ENCODE measurements at places on chromosomes 7 and 10. TPM values are rescaled to one million over a fixed set of nuclear protein-coding genes. Genes with fewer than 3 reads are reported as not detected.

- no peak for DNase-seq
Observed at GRCh38 chr7:26100406-26101339, 51.3 kb upstream of the NFE2L3 start.

- DNase-seq = no peak
Observed at GRCh38 chr7:131623154-131623553, 66.7 kb upstream of the PODXL start.

DNA sequence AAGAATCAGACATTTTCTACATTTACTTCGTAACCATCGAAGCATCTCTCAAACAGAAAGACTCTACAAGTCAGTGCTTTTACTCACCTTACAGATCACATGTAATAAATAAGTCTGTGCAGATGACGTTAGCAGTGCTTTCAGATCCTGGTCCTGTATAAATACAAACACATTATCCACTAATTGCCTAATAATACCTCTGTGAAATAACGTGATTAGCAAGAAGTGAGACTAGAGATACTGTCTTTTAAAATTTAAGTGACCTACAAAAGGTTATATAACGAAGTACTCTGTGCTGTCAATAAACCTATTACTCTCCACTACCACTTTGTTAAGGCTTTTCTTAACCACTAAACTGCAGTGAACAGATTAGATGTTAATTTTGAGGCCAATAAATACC is 246.9 kb downstream of the NSUN6 start:
- DNase-seq = no peak

GRCh38 chr10:123943307-123943706 is 51.7 kb upstream of the CPXM2 start:
- no peak for DNase-seq

DNA sequence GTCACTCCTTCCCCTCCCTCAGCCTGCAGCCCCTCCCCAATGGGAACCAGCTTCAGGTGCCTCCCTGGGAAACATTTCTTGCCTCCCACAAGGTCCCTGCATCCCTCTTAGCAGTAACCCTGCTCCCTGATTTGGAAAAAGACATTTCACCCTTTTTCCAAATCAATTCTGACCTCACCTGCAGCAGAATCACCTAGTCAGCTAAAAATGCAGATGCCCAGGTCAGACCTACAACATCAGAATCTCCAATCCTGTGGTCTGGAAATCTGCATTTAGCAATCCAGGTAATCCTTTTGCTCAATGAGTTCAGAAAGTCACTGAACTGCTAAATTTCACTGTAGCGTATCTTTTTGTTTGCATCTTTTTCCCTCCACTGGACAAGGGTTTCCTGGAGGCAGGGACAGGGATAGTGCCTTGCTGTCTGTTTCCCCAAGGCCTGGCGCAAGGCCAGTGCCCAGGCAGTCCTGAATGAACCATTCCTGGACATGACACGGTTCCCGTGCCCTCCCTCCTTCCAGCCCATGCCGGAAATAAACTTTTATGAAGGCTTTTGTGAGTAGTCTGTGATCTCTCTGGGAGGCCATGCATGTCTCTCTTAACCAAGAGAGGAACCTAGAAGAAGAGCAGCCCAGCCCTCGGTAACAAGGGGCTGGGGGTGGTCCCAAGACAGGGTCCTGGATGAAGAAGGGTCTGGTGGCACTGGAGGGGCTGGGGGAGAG is 44.0 kb downstream of the COL13A1 start:
- peak; percentile 82 for DNase-seq

DNA sequence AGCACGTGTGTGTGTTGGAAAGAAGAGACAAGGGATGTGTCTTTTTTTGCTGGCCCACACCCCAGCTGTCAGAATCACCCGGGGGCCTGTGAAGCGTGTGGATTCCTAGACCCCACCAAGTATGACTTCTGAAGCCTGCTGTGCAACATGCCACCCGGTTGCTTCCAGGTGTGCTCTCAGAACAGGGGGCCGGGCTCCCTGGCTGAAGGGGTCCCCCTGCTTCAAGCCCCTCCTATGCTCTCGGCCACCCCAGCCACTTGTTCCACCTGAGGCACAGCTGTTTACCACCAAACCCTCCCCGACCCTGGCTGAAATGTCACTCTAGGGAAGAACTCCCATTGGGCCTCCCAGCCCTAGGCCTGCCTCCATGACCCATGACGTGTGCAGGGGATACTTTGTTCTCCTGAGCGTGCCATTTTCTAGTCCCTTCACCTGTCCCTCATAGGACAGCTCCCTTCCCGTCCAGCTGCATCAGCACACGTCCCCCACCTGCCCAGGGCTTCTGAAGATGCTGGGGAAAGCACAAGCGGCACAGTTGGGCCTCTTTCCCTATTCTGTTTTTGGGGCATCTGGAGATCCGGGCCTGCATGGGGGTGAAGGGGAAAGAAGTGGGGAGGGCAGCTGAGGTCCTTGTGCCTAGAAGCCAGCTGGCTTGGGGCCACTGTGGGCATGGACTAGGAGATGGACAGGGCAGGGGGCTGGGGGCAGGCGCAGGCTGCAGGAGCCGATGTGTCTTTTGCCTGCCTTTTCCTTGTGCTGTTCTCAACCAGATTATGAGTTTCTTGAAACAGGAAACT is 33.3 kb downstream of the CRHR2 start:
- peak; percentile 53 for DNase-seq

DNA sequence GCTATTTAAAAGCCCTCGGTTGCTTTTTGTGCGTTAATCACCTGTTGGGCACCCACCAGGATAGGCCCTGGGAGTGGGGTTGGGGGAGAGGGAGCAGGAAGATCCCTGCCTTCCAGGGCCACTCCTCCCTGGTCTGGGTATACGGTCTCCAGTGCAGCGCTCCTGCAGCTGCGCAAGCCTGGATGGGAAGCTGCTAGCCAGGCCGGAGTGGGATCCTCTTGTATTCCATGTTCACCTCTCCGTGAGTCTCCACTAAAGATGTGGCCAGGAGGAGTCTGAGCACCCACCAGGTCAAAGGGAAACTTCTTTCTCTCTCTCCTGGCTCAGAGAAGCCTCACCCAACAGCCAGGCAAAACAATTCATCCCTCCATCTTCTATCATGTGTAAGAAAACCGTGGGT is 78.8 kb upstream of the ANLN start:
- DNase-seq = no peak

CALY gene
- total RNA-seq = 5.8 TPM

LIPK gene
- total RNA-seq = not detected

CCDC172 gene
- total RNA-seq = not detected

ATOH7 gene
- total RNA-seq = 0.71 TPM

C7orf33 gene
- total RNA-seq = not detected

FKBP14 gene
- 11.1 TPM for total RNA-seq

Data from sigmoid colon (tissue), 7 donors.